CD8-positive, alpha-beta memory T cell (primary cell): ENCODE measurements at places on chromosomes 4 and X.

- DNase-seq: no peak
Observed at GRCh38 chr4:70895405-70895804, 6.8 kb upstream of the MOB1B start.

DNA sequence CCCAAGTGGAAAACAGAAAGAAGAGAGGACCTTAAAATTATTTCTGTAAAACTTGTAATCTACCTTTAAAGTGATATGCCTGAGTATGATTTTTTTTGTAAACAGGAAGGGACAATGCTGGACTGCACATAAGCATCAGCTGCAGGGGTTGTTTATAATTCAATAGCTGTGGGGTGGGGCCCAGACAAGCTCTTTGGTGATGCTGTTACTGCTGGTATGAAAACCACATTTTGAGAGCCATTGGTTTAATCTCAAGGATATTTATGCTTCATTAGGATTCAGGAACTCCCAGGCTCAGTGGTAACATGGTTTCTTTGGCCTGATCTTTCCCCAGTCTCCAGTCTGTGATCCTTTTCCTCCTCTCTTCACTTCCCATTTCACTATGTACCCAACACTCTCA is 34.3 kb upstream of the GRPR start:
- no peak for DNase-seq

DNA sequence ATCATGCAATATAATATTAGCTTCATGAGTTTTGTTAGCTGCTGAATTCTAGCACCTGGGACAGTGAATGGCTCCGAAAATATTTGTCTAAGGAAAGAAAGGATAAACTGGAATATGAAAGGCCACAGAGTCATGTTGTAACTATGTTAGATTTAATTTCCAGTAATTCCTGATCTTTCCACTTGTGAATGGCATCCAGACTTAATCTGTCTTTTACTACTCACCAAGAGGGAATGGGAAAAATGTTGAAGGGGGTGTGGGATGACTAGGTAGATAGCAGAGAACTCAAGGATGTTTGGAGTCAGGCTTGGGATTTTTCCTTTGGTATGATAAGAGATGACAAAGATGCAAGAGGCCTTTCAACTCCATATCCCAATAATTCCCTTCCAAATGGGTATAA is 9.4 kb downstream of the ADH6 start:
- no peak for DNase-seq

- no peak for DNase-seq
Observed at GRCh38 chr4:54898056-54898562, 227.3 kb downstream of the KDR start.

DNA sequence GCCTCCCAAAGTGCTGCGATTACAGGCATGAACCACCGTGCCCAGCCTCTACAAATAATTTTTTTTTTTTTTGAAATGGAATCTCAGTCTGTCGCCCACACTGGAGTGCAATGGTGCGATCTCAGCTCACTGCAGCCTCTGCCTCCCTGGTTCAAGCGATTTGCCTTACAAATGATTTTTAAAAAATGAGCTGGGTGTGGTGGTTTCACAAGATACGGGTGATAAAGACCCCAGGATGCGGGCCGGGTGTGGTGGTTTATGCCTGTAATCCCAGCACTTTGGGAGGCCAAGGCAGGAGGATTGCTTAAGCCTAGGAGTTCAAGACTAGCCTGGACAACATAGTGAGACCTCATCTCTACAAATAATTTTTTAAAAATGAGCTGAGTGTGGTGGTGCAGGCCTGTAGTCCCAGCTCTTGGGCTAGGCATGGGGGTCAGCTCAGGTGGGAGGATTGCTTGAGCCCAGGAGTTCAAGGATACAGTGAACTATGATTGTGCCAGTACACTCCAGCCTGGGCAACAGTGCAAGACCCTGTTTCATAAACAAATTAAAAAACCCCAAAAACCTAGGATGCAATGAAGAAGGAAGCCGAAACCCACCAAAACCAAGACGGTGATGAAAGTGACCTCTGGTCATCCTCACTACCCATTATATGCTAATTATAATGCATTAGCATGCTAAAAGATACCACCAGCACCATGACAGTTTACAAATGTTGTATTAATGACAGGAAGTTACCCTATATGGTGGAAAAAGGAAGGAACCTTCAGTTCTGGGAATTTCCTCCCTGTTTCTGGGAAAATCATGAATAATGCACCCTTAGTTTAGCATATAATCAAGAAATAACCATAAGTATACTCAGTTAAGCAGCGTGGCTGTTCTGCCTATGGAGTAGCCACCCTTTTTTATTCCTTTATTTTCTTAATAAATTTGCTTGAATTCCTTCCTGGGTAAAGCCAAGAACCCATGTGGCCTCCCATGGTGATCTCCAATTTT is 27.7 kb downstream of the PDGFRA start:
- DNase-seq: no peak
